ENCODE measurements at places on chromosomes 16 and 17.

- peak; percentile 84 for DNase-seq
Observed at GRCh38 chr16:87806641-87807546, 41.1 kb upstream of the KLHDC4 start.

DNA sequence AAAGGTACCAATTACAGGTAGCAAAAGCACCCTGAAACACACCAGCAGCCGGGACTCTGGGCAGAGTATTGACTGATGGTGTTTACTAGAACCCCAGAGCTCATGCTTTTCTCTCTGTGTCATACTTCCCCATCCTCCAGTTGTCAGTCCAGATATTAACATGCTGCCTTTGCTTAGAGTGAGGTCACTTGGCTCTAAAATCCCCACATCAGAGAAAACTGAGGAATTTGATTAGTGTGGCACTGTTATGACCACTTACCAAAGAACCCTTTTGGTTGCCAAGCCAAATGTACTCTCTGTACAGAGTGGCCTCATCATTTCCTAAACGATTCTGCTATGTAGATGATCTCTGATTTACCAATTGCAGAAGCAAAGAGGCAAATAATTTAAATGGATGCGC, 80.4 kb downstream of the ABCC12 start:
- no peak for DNase-seq

- DNase-seq: no peak
Observed at GRCh38 chr16:88651276-88651988, 579 bp upstream of the CYBA start.

GRCh38 chr17:72191921-72192799, 71.3 kb downstream of the SOX9 start:
- DNase-seq: no peak

DNA sequence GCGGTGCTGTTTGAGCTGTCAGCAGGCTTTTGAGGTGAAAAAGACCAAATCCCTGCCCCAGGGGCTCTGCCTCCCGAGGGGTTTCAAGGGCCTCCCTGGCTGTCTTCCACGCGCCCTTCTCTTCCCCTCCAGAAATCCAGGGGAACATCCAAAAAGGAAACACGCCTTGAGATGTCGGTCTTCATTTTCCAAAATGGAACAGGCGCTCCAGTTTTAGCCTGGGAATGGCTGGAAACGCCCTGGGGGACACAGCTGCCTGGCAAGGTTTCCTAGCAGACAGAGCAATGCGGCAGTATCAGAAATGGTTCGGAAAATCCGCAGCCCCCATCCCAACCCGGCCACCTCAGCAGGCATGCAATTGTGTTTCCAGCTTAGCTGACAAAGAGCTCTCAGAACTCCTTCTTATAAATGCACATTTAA, 16.6 kb upstream of the LITAF start:
- no peak for DNase-seq

- no peak for DNase-seq
Observed at GRCh38 chr17:82297280-82297713, 20.1 kb downstream of the CD7 start.

- no peak for DNase-seq
Observed at GRCh38 chr16:68234188-68235107, 1.5 kb downstream of the ESRP2 start.

GRCh38 chr17:56031636-56032035, 121.6 kb upstream of the ANKFN1 start:
- no peak for DNase-seq
